Suppressor macrophage (primary cell): ENCODE measurements at places on chromosomes 4 and X.

- no peak for DNase-seq
These were observed 28.9 kb downstream of the NSD2 start for GRCh38 chr4:1900087-1900433.

DNA sequence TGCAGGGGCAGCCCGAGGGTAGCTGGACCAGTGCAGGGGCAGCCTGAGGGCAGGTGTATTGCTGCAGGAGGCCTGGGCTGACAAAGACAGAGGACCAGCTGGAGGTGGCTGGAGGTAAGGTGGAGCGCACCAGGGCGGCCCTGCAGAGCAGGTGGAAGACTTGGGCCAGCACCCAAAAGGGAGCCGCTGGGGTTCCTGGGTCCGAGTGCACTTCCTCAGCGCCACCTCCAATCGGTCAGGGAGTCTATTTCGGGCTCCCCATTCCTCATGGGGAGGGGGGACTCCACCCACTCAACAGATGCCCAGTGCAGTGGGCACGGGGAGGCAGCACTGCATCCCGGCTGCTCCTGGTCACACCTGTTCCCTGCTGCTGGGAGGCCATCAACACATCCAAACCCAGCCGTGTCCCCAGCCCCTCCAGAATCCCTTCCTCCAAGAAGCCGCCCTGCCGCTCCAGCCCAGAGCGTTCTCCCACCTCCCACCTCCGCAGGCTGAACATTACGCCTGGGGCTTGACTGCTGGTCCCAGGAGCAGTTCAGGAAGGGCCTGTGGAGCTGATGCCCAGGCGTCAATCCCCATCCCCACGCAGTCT lies 1.5 kb downstream of the LRPAP1 start:
- DNase-seq = peak; percentile 21

DNA sequence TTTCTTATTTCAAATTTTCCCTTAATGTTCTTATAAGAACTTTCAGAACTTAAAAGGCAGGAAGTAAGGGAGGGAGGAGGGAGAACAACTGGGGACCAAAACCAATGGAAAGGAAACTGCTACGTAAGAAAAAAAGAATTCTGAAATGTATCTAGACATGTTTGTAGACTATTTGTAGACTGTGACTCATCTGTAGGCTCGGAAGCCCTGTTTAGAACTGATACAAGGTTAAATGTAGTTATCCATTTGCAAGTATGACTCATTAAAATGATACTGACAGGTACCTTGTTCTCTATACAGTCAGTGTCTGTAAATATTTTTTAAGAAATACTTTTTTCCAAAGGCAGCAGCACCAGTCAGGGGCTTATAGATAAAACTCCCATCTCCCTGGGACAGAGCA lies 202.0 kb downstream of the DHX15 start:
- no peak for DNase-seq

- peak; percentile 4 for DNase-seq
These were observed 97.4 kb downstream of the COL4A5 start for GRCh38 chrX:108537005-108537404.

DNA sequence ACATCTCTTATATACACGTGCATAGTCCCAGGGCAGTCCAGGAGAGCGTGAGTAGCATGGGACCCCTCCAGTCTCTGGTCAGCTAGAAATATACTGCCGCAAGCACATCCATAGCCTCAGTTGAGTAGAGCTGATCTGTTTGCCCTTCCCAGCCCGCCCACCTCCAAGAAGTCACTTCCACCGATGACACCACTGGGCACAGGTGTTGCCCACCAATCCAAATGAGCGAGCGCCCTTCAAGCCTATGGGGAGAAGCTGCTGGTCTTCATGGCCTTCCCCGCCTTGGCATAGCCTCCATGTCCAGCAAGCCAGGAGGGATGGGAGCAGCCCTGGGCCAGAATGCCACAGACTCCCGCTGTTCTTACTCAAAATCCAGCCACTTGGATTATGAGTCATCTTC lies 10.2 kb downstream of the DUSP9 start:
- DNase-seq = no peak

DNA sequence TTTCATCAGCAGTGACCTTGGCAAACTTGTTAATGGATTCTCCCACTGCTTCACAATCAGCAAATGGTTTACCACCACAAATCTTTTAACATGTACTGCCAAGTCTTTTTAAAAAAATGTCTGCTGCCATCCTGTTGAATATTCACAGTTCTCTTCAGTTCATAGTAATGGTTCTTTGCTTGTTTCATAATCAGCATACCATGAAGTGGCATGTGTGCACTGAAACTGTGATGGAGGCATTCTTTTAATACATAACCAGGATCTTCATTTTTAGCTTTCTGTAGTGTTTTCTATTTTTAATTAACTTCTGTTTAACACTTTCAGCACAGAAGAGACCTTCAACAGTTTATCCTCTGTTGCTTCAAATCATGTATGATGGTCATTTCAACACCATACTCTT lies 230.1 kb upstream of the ARSJ start:
- DNase-seq = no peak

DNA sequence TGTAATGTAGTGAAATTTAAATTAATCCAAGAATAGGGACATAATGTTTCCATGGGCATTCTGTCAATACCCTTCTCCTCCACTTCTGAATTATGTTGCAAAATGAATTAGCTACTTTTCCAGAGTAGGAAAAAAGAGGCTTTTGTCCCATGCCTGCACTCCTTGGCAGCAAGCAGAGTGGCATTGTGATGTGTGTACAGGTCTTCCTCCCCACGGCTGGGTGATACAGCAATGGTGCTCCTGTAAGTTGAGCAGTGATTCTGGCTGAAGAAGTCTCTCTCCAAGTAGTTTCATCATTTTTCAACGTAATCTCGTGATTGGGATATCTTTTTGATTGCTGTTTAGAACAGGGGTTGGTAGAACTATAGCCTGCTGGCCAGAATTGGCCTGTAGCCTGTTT lies 59.9 kb downstream of the KIT start:
- no peak for DNase-seq

- DNase-seq = no peak
These were observed 89.5 kb downstream of the UGT8 start for GRCh38 chr4:114688059-114688458.
